ENCODE measurements at places on chromosomes 5 and 9.

DNA sequence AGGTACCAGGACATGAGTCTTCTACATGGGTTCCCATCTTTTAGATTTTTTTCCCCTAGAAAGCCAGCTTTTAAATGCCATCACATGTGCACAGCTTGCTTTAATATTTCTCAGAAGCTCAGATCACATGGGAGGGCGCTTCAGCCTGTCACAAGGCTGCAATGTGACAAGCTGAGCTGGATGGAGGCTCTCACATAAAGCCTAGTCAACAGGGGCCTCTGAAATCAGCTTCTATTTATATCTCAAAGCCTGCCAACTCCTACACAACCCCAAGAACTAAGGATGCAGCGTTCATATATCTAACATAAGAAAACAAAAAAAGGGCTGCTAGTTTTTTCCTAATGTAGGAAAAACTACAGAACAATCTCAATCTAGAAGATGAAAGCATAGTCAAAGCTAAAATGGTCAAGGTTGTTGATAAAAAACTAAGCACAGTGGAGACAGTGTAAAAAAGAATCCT is 2.3 kb downstream of the ZFAND5 start:
- DNase-seq, result no peak

GRCh38 chr5:43664501-43665040 is 61.6 kb downstream of the NNT start:
- no peak for DNase-seq

DNA sequence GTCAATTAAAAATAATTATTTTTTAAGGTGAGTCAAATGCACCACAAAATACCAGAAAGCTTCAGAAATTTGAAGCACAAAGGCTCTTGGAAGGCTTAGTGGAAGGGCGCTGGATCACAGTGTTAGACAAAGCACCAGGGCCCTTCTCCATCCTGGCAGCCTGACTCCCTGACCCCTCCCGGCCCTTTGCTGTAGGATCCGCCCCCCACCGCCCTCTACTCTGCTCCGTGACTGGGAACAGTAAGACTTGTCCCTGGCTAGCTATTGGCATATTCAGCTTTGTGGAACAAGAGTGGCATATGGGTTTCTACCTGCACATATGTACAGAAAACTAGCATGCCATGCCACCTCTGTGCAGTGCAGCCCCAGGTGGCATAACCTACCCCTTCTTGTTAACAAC is 222.1 kb downstream of the SYK start:
- DNase-seq, result no peak

DNA sequence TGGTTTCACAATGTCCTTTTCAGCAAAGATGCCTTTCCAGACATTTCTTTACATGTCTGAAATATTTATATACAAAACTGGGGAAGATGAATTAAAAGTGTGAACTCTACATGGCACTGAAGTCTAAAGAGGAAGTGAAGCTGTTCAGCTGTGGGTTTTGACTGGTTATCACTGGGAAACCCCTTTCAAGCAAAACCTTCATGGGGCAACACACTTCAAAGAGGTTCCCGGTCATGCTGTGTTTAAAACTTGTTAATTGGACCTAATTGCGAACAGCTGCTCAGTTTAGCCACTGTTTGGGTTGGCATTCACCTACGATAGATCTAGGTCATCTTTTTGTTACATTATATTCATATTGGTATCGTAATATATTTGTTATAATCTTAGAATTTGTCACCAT is 20.0 kb upstream of the GDNF start:
- DNase-seq, result no peak
